ENCODE measurements at places on chromosomes 2 and 18.

GRCh38 chr2:174004905-174005605 lies 39.9 kb upstream of the SP3 start:
- DNase-seq, result no peak

DNA sequence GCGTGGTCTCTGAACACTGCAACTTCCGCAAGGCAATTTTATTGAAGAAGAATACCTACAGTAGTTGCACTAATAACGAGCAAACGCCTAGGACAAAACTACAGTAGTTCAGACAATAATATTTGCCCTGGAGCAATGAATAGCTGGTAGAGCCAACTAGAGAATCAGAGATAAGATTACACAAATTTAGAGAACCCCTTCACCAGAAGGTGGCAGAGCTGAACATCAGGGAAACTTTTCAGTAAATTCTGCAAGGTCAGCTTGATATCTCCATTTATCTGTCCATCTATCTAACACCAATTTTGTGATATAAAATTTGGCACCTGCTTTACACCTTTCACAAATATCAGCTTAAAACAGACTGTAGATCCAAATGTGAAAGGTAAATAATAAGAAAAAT lies 43.8 kb downstream of the CDH19 start:
- peak; percentile 66 for DNase-seq

DNA sequence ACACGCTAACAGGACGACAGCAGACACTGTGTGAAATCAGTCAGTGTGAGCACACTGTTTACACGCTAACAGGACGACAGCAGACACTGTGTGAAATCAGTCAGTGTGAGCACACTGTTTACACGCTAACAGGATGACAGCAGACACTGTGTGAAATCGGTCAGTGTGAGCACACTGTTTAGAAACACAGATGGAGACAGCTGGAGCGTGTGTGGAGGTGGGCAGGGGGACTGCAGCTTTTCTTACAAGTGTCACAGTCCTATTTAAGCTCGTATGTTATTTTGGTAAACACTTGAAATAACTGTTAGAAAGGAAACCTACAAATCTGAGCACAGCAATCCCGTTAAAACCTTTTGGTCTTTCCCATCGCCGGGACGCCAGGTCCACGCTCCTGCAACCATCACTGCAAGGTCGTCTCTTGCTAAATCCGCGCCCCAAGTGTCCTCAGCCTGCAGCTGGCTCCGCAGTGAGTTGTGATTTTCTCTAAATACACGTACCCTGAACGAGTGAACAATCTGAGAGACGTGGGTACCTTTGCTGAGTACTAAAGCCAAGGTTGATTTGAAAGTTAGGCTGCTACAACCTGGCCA lies 58.9 kb upstream of the CTDP1 start:
- DNase-seq, result no peak

GRCh38 chr2:43218155-43218701 lies 8.2 kb downstream of the ZFP36L2 start:
- DNase-seq, result no peak

DNA sequence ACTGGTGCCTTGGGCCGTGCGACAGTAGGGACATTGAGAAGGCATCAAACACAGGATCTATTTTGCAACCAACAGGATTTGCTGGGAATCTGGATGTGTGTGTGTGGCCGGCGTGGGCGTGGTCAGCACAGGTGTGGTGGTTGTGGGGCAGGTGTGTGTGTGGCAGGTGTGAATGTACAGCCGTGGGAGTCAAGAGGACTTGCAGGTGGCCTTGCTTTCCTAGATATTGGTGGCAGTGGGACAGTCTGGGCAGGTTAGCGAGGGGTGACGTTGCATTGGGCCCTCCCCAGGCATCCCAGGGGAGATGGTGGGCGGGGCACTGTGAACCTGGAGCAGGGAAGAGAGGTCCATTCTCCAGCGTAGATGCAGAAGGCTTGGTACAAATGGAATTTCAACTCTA lies 3.2 kb upstream of the LIMS2 start:
- DNase-seq, result no peak

GRCh38 chr2:118085173-118086023 lies 2.9 kb upstream of the INSIG2 start:
- no peak for DNase-seq

DNA sequence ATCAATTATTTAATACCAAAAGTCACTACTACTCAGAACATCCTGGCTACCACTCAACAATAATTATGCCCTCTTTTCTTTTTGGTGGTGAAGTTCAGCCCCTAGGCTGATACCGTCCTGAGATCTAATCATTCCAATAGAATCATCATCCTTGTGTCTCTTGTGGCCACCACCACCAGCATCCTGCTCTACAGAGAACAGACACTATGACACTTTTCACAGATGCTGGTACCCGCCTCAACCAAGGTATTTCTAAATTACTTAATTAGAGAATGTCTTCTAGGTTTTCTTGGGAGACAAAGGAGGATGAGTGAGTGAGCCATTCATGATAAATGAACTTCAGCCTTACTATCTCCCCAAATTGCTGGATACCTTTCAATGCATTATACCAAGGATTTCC lies 60.0 kb downstream of the TDRD15 start:
- DNase-seq, result no peak

DNA sequence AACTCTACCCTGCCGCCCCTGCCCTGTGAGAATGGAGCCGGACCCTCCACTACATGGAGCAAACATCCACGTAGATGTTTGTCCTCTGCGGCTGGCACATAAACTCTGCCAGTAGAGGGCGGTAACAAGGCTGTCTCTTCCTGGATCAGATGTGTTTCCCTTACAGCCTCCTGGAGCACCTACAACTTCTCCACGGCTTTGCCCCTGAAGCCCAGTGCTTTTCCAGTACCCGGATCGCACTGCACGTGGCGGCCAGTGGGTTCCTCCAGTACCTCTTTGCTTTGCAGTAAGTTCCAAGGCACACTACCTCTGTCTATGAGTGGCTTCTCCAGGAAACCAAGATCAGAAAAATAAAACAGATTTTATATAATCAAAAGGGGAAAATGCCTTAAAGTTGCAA lies 651.3 kb downstream of the DCDC2C start:
- DNase-seq, result no peak

- no peak for DNase-seq
Measured at GRCh38 chr2:39431592-39432316, 5.3 kb downstream of the MAP4K3 start.

DNA sequence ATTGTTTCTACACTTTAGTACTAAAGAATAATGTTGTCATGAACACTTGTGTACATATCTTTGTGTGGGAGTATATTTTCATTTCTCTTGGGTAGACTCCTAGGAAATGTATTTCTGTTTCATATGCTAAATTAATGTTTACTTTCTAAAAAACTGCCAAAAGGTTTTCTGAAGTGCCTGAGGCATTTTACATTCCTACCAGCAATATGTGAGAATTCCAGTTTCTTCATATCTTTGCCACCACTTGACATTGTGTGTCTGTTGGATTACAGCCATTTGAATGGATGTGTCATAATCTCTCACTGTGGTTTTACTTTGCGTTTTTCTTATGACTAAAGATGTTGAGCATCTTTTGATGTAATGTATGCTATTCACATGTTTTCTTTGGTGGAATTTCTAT lies 428.2 kb upstream of the KCNH7 start:
- no peak for DNase-seq

DNA sequence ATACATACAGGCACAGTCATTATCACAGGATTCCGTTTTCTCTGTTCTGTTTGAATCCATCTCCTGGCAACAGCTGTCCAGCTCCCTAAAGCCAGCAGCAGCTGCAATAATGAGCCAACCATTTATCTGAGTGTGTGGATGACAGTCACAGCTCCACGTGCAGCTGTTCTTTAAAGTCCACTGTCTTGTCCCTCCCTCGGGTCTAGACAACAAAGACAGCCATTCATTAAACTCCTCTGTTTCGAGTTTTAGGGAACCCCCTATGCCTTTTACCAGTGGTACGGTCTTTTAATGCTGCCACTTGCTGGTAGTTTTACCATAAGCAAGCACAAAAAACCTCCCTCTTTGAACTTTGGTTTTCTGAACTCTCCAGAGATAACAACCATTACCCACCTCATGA lies 16.0 kb upstream of the MSGN1 start:
- no peak for DNase-seq

- no peak for DNase-seq
Measured at GRCh38 chr18:76425146-76426131, 69.6 kb downstream of the ZNF516 start.

- no peak for DNase-seq
Measured at GRCh38 chr2:240404174-240404852, 31.1 kb upstream of the GPC1 start.

DNA sequence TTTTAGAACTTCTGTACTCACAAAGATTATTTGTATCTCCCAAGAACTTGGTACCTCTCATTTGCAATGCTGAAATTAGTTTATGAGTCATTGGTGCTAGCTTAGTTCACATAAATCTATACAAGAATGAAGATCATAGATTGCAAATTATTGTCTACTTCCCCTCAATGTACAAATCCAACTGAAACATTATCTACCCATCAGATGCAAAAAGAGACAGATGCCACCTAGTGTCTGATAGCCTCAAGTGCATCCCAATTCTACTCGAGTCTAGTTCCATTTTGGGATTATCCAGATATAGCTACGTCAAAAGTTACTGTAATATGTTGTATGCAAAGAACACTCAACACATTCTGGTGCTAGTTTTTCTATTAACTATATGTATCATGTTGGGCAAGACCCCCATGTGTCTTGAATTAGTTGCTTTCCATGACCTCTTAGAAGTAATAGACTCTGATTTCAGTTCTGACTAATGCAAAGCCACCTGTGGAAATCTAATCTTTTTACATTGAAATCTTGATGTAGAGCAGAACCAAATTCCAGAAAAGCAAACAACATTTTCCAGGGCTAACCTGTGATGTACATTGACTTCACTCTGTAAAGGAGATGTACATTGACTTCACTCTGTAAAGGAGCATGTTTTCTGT lies 210.0 kb downstream of the RBM43 start:
- DNase-seq, result no peak

DNA sequence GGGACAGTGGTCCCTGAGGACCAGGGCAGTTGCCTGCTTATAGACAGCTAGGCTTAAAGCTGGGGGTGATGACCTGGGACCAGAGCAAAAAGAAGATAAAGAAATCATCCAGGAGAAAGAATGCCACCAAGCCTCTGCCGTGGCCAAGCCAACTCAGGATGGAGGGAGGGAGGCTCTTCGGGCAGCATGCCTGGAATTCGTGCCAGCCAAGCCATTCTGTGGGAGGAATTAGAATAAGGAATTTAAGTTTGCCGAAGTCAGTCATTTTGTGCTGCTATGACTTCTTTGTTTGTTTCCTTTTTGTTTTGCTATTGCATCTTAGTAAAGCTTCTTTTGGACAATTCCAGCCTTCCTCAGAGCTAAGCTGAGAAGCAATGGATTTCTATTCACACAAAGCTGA lies 124.1 kb downstream of the EN1 start:
- no peak for DNase-seq

GRCh38 chr2:224017957-224018356 lies 21.1 kb downstream of the SERPINE2 start:
- DNase-seq, result no peak

DNA sequence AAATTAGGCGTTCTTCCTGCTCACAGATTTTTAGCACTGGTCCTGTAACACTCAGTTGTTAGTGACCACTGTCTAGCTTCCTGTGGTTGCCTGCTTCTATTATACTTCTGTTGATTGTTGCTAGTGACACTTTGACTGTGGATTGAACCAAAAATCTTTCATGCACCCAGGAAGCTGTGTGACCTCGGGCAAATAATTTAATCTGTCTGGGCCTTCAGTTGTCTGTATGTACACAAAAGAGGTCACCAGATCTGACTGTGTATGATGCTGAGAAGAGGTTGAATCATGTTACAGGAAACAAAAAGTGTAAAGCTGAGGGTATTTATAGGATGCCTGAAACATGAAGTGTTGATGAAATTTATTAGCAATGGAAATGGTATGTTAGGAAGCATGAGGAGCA lies 12.7 kb downstream of the ICOS start:
- no peak for DNase-seq

GRCh38 chr2:52931660-52932059 lies 835.9 kb upstream of the CHAC2 start:
- DNase-seq, result no peak

DNA sequence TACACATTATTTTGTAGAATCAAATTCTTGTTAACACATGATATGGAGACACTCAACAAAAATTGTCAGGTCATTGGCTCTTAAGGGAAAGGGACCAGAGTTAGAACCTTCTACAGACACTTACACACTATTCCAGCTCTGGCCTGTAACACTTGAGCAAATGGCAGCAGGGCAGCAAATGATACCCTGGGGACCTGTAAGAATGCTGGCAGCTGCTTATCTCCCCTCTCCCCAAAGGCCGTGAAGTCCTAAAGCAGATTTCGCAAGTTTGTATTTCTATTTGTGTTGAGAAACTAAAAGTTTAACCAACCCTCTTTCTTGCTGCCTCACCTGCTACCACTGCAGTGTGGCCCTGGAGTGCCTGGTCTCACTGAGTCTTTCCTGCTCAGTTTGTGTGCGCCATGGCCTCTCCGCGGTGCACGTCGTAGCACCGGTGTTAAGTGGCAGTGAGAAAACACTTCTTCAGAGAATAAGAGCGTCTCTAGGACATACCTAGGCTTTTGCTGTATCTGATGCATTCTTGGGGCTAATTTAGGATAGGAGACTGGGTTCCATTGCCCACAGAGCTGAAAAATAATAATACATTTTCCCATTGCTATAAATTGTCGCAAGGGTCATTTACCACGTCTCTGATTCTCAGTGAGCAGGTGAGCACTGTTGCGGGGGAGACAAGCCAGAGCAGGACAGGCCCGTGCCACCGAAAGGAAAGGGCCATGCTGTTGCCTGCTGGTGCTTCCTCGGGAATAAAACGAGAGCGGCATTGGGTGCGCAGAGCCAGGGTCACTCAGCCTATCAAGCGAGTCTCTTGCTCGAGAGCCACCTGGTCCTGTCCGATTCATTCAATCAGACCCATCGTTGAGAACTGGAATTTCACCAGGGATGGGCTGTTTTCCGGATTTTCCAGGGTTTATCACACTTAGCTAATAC lies 204.9 kb downstream of the PTGR3 start:
- no peak for DNase-seq

GRCh38 chr2:219509780-219510511 lies 4.3 kb upstream of the ASIC4 start:
- DNase-seq, result peak; percentile 58

Measured in mucosa of descending colon (tissue), 3 donors.